ENCODE measurements at places on chromosomes 1 and 21.
A peak's percentile ranks its signal among the peaks of the same experiment; 100 is the strongest.

- DNase-seq, result no peak
Observed at GRCh38 chr1:110580244-110580643, 25.9 kb downstream of the KCNA2 start.

GRCh38 chr1:208714323-208714722 is 470.1 kb upstream of the PLXNA2 start:
- no peak for DNase-seq

GRCh38 chr1:119933397-119933796 is 37.1 kb upstream of the ADAM30 start:
- no peak for DNase-seq

GRCh38 chr1:218165701-218166114 is 119.4 kb upstream of the RRP15 start:
- no peak for DNase-seq

DNA sequence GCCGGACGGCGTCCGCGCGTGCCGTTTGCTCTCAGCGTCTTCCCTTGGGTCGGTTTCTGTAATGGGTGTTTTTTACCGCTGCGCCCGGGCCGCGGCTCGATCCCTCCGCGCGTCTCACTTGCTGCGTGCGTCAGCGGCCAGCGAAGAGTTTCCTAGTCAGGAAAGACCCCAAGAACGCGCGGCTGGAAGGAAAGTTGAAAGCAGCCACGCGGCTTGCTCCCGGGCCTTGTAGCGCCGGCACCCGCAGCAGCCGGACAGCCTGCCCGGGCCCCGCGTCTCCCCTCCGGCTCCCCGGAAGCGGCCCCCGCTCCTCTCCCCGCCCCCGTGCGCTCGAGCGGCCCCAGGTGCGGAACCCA is 159.8 kb downstream of the RUNX1 start:
- peak; percentile 75 for DNase-seq

DNA sequence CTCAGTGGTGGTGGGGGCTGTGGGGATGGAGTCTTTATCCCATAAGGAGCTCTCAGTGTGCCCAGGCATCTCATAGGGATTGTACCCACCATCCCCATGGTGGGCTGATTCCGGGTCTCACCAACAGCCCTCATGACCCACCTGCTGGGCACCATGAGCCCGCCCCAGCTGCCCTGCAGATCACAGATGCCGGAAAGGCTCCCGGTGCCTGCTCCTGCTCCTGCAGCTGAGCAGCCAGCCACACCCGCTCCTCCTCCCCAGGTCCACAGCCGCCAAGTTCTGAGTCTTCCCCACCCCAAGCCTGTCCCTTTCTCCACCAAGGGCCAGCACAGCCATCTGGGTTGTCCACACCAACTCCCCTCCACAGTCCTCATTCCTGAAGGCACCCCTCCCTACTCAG is 15.5 kb upstream of the TSPEAR start:
- DNase-seq, result no peak

DNA sequence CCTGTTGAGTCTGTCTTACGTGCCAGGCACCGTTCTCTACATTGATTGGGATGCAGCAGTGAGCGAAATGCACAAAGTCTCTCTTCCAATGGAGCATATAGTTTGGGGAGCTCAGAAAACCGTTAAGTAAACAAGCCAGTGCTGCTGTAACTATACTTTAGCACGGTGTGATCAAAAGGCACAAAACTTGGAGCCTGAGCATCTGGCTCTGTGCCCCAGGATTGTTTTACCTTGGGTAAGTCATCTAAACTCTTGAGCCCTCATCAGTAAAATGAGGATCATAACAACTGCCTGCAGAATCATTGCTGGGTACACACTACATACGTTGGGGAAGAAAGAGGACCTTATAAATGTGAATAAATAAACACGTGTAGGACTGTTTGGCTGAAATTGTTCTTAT is 1.8 kb downstream of the HHIPL2 start:
- DNase-seq, result no peak
